Thyroid gland (tissue), 4 donors: ENCODE measurements at places on chromosomes 11 and 22. TPM values are rescaled to one million over a fixed set of nuclear protein-coding genes. Genes with fewer than 3 reads are reported as not detected.
A peak's percentile ranks its signal among the peaks of the same experiment; 100 is the strongest.

DNA sequence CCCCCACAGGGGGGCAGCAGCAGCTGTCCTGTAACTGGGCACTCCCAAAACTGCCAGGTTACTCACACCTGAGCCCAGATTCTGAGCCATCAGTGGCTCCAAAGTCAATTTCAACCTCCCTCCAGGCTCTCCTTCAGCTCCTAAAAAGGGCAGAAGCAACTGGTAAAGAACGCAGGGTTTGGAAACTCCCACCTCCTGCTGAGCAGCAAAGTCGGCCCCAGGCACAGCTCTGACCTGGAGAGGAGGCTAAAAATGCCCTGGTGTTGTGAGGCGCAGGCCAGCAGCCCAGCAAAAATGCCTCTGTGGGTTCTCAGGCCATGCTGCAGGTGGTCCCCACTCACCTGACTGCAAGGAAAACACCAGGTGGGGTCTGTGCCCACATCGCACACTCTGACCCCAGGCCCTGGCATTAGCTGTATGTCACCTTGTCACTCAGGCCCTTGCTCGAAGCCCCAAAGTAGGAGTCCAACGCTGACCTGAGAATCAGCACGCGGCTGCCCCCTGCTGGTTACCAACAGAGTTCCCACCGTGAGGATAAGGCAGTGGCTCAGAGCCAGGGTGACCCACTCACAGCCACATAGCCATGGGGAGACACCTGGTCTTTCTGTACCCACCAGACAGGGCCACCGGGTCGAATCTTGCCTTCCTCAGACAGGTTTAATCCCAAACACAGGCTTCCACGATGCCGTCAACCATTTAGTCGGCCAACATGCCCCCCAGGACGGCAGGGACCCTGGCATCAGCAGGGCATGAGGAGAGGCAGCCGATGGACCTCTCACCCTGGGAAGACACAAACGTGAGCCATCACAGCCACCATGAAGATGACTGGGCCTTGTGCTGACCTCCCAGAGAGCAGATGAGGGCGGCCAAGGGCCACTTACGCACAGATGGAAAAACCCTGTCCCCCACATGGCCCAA lies 11.1 kb downstream of the POLR3H start:
- H3K4me3 ChIP-seq: no peak overlapping the region
- H3K36me3 ChIP-seq: peaks cover 31% of the 10 kb centered on the region
- H3K27me3 ChIP-seq: no peaks in the 10 kb centered on the region
- H3K27ac ChIP-seq: peak overlapping the region; percentile 33
- no peaks in the 10 kb centered on the region for H3K4me1 ChIP-seq
- DNase-seq: peak; percentile 55

- no peaks in the 10 kb centered on the region for H3K27me3 ChIP-seq
- no peak overlapping the region for H3K27ac ChIP-seq
- no peak for DNase-seq
- H3K36me3 ChIP-seq: peaks cover 4% of the 10 kb centered on the region
- peaks cover 12% of the 10 kb centered on the region for H3K4me1 ChIP-seq
Measured at GRCh38 chr22:40033586-40034380, 39.0 kb downstream of the FAM83F start.

DNA sequence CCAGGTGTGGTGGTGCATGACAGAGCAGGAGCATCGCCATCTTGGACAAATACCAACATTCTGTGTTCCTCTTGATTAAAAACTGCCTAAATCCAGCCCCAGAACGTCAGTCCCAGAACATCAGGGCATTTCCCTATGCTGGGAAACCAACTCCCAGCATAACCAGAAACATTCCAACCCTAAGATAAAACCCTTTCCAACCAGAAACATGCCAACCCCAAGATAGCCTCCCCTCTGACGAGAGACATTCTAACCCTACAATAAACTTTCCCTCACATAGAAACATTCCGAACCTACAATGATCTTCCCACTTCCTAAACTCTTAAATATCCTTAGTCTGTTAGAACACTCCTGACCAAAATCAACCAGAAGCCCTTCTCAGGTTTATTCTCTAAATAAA lies 11.6 kb downstream of the PLAAT4 start:
- H3K4me1 ChIP-seq: peaks cover 3% of the 10 kb centered on the region
- no peaks in the 10 kb centered on the region for H3K36me3 ChIP-seq
- H3K4me3 ChIP-seq: no peak overlapping the region
- no peaks in the 10 kb centered on the region for H3K27me3 ChIP-seq
- no peak overlapping the region for H3K27ac ChIP-seq

- no peak overlapping the region for H3K4me3 ChIP-seq
- DNase-seq: no peak
- H3K36me3 ChIP-seq: no peaks in the 10 kb centered on the region
- H3K27ac ChIP-seq: no peak overlapping the region
Measured at GRCh38 chr22:22158965-22159364, 85.6 kb upstream of the VPREB1 start.

GRCh38 chr11:17611503-17612220 lies 64.6 kb downstream of the OTOG start:
- no peaks in the 10 kb centered on the region for H3K4me1 ChIP-seq
- no peak overlapping the region for H3K27ac ChIP-seq
- H3K27me3 ChIP-seq: no peaks in the 10 kb centered on the region
- H3K4me3 ChIP-seq: no peak overlapping the region
- DNase-seq: no peak

DNA sequence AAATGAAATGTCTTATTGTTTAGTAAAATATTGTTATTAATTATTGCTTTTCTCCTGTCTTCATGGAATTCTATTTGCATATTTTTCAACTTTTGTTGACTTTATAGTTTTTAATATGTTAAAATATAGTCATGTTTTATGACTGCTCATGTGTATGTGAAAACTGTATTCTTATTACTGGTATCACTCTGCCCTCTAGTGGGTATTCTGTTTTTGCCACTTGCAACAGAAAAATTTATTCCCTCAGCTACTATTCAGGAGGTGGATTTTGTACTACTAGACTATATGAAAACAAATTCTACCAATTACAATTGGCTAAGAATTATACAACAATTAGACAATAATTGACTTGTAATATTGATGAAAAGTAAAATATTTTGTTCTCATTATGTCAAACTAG lies 45.0 kb downstream of the OR4C6 start:
- H3K36me3 ChIP-seq: no peaks in the 10 kb centered on the region
- no peaks in the 10 kb centered on the region for H3K27me3 ChIP-seq
- no peak overlapping the region for H3K27ac ChIP-seq
- H3K4me1 ChIP-seq: no peaks in the 10 kb centered on the region
- no peak overlapping the region for H3K4me3 ChIP-seq
- no peak for DNase-seq

GRCh38 chr11:128771102-128771501 lies 77.2 kb downstream of the FLI1 start:
- DNase-seq: no peak
- peaks cover 5% of the 10 kb centered on the region for H3K4me1 ChIP-seq
- H3K4me3 ChIP-seq: no peak overlapping the region
- H3K27ac ChIP-seq: no peak overlapping the region
- no peaks in the 10 kb centered on the region for H3K36me3 ChIP-seq
- no peaks in the 10 kb centered on the region for H3K27me3 ChIP-seq

DNA sequence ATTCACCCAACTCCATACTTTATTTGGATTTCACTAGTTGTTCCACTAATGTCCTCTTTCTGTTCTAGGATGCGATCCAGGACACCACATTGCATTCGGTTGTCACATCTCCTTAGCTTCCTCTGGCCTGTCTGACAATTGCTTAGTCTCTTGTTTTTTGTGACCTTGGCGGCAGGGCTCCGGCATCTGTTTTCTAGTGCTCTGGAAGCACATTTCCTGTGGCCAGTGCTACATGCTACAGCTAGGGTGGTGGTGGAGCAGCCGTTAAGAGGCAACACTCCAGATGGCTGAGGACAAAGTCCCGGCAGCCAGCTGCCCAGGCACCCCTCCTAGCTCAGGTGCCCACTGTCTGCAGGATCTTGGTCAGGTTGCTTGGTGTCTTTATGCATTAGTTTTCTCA lies 6.8 kb downstream of the STX3 start:
- H3K27me3 ChIP-seq: no peaks in the 10 kb centered on the region
- no peak overlapping the region for H3K27ac ChIP-seq
- no peaks in the 10 kb centered on the region for H3K36me3 ChIP-seq
- DNase-seq: no peak

DNA sequence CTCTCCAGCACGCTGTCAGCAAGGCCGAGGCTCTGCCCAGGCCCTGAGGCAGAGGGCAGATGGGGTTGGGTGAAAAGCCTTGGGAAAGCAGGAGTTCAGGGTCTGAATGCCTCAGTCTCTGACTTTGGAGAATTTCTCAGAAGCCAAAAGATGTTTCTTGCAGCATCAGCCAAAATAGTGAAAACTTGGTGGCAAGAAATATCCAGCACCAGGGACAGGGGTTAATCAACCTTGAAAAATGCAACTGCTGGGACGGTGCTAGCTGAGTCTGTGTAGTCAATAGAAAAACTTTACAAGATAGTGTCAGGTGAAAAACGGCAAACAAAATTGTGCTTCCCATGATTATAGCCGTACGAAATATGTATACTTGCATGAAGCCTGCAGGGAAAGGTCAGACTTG lies 1.4 kb upstream of the ABCC8 start:
- H3K4me1 ChIP-seq: peaks cover 13% of the 10 kb centered on the region
- no peak overlapping the region for H3K4me3 ChIP-seq
- no peaks in the 10 kb centered on the region for H3K27me3 ChIP-seq
- no peak for DNase-seq
- no peaks in the 10 kb centered on the region for H3K36me3 ChIP-seq
- no peak overlapping the region for H3K27ac ChIP-seq

DNA sequence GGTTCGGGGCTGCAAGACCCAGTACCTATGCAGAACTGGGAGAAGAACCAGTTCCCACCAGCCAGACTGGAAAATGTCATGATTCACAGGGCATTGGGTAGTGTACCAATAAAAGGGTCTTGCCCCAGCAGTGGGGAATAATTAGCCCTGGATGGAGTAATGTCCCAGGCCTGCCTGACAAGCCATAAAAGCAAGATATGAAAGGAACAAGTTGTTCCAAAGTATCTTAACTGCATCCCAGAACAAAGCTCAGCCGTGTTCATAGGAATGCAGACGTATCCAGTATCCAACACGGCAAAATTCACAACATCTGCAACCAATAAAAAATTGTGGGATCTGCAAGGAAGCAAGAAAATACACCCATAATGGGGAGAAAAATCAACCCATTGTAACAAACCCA lies 47.9 kb downstream of the ASCL2 start:
- DNase-seq: no peak
- H3K27me3 ChIP-seq: no peaks in the 10 kb centered on the region

DNA sequence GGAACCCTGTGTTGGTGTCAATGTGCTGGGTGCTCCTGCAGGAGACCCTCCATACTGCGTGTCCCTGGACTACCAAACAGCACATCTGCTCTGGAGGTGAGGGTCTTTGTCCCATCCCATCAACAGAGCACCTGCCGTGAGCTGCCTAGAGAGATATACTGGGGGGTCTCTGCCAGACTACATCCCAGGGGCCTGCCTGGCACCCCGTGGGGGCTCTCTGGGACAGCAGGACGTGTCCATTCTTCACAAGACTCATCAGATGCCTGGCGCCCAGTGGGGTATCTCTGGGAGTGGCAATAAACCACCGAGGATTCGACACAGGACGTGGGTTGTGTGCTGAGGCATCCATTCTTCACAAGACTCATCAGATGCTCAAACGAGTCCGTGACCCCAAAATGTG lies 42.7 kb downstream of the SHANK2 start:
- peaks cover 42% of the 10 kb centered on the region for H3K4me1 ChIP-seq
- peak overlapping the region; percentile 46 for H3K27ac ChIP-seq
- no peak overlapping the region for H3K4me3 ChIP-seq
- DNase-seq: no peak

- H3K27me3 ChIP-seq: no peaks in the 10 kb centered on the region
- no peak for DNase-seq
- H3K4me1 ChIP-seq: no peaks in the 10 kb centered on the region
Measured at GRCh38 chr11:16774936-16775613, 36.6 kb downstream of the C11orf58 start.

DNA sequence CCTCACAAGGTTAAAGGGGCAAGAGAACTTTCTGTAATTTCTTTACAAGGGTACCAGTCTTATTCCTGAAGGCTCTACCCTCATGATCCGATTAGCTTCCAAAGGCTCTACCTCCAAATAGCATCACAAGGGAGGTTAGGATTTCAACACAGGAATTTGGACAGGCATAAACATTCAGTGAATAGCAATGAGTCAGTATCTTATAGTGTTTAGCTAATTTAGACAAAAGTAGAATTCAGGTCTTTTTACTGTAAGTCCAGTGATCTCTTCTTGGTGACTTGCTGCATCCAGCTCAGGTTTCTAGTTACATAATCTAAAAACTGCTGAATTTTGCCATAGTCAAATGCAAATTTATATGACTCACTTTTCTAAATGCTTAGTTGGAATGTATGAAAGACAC lies 1995.6 kb upstream of the RAG2 start:
- no peaks in the 10 kb centered on the region for H3K4me1 ChIP-seq
- H3K27ac ChIP-seq: no peak overlapping the region

DNA sequence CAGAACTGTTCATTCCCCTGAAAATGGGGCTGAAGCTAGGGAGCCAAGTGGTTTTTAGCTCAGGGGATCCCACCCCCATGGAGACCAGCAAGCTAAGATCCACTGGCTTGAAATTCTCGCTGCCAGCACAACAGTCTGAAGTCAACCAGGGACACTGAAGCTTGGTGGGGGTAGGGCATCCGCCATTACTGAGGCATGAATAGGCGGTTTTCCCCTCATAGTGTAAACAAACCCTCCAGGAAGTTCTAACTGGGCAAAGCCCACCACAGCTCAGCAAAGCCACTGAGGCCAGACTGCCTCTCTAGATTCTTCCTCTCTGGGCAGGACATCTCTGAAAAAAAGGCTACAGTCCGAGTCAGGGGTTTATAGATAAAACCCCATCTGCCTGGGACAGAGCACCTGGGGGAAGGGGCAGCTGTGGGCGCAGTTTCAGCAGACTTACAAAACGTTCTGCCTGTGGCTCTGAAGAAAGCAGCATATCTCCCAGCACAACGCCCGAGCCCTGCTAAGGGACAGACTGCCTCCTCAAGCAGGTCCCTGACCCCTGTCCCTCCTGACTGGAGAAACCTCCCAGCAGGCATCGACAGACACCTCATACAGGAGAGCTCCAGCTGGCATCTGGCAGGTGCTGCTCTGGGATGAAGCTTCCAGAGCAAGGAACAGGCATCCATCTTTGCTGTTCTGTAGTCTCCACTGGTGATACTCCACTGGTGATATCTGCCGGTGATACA lies 32.7 kb downstream of the GAB4 start:
- H3K4me3 ChIP-seq: no peak overlapping the region
- no peaks in the 10 kb centered on the region for H3K36me3 ChIP-seq
- no peak overlapping the region for H3K27ac ChIP-seq
- no peaks in the 10 kb centered on the region for H3K27me3 ChIP-seq
- no peaks in the 10 kb centered on the region for H3K4me1 ChIP-seq

GRCh38 chr22:39917197-39917643 lies 16.3 kb downstream of the GRAP2 start:
- no peaks in the 10 kb centered on the region for H3K36me3 ChIP-seq
- no peak overlapping the region for H3K4me3 ChIP-seq
- peak; percentile 82 for DNase-seq
- peak overlapping the region; percentile 78 for H3K27ac ChIP-seq

IFITM10 gene
- total RNA-seq: not detected

POU2AF2 gene
- total RNA-seq: not detected

SMTN gene
- 46.2 TPM for total RNA-seq

CHRDL2 gene
- total RNA-seq: not detected

KDM4E gene
- total RNA-seq: not detected

GRAMD1B gene
- total RNA-seq: 10.1 TPM

OR52A1 gene
- not detected for total RNA-seq

MMP13 gene
- not detected for total RNA-seq
